ENCODE measurements at places on chromosomes 6 and 20.

- DNase-seq, result no peak
These were observed 10.8 kb downstream of the HLA-DQB2 start for GRCh38 chr6:32752580-32752979.

GRCh38 chr6:167948716-167949115 is 48.8 kb upstream of the KIF25 start:
- no peak for DNase-seq

- DNase-seq, result no peak
These were observed 950.1 kb downstream of the EPHA7 start for GRCh38 chr6:92469186-92469828.

DNA sequence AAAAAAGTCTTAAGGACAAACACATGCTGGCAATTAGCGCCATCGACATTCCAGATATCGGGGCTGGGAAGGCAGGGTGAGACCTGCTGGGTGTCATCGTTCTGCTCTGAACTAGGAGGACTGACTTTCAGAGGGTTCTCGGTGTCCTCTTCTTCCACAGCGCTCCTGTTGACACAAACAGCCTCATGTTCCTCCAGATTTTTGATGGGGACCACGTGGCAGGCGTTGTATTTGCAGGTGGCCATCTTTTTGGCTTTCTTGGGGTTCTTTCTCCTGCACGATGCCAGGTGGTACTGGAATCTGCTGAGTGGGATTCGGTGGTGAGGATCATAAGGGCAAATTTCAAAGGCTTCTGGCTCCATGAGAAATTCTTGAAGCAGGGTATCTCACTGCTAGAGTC is 469 bp downstream of the GTSF1L start:
- no peak for DNase-seq

DNA sequence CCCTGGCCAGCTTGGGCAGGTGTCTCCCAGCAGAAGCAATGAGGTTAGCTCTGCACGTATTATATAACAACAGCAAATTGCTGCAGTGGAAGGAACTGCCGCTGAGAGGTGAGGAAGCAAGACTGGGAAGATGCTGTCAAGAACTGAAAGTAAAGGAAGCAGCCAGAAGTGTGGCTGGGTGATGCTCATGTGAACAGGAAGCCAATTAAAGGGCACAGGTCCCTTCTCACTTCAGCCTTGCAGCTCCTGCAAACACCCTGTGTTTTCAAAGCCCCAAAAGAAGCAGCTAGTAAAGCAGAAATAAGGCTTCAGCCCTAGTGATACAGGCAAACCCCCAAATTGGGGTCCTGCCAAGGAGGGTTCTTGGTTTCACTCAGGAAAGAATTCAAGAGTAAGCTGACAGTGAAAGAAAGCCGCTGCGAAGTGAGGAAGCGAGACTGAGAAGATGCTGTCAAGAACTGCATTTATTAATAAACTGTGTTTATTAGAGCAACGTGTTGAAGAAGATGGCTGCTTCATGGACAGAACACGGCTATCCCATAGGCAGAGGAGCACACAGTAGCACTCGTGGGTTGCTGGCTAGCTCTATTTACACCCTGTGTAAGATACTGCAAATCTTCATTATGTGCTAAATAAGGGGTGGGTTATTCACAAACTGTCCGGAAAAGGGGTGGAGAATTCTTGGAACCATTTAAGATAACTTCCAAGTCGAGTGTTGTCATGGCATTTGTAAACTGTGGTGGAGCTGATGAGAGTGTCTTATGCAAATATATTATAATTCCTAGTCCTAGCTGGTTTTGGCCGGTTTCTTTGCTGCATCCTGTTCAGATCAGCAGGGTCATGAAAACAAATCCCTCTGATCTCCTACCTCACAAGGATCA is 152.2 kb downstream of the LINC00237 start:
- no peak for DNase-seq

- no peak for DNase-seq
These were observed 26.6 kb upstream of the PCMTD2 start for GRCh38 chr20:64228751-64229506.

DNA sequence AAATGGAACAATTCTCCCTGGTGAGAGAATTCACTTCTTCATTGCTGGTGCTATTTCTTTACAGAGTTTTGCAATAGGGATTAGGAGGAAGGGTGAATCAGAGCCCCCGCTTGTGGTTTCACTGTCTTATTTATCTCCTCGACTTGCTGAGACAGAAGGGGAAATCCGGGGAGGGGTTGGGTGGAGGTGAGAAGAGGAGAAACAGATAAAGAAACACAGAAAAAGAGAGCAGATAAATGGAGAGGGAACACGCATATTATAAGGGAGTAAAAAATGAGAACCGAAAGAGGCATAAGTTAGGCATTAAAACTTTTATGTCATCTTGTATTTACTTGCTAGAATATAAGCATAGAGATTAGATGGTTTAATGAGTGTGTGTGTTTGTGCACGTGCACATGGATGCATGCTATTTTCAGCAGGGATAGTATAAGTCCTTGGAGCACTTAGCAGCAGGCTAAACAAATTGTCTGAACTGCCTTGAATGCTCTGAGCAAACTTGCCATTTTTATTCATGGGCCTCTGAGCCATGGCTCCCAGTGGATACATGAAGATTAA is 105.0 kb downstream of the OLIG3 start:
- DNase-seq, result no peak

- DNase-seq, result no peak
These were observed 34.2 kb downstream of the RBM38 start for GRCh38 chr20:57425150-57426013.

GRCh38 chr6:134077301-134077700 is 24.9 kb upstream of the SLC2A12 start:
- DNase-seq, result no peak

GRCh38 chr20:23925789-23926525 is 46.4 kb upstream of the CST5 start:
- no peak for DNase-seq
